Vagina (tissue), 2 donors: ENCODE measurements at places on chromosomes 4 and X.

DNA sequence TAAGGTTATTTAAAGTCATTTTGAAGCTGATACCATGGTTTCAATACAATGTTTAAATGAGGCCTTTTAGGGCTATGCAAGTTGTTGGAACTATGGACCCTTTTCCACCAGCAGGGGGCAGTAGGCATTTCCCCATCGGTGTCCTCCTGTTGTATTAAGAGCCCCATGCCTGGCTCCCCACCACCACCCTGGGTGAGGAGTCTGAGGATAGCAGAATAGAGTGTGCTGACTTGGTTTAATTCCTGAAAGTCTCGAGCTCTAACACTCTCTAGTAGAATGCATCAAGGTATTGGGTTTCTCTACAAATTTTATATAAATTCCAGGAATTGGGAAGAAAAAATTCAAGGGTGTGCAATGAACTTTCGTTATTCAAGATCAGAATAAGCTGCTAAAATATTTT, 234.8 kb upstream of the JADE1 start:
- DNase-seq, result no peak

DNA sequence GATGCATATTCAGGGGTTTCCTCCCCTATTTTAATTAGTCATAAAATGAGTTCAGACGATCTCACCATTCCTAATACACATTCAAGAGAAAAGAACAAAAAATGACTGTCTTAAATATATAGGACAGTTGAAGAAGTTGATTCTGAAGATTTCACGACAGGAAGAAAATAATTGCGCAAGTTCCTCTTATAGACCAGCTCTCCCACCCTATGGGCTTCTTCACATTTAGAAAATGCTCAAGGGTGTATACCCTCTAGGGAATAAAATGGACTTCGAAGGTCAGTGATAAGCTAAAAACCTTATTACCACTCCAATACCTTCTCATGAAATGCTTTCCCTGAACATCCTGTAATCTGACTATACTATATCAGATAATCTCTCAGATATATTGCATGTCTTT, 149.2 kb upstream of the TEX13C start:
- DNase-seq, result no peak

DNA sequence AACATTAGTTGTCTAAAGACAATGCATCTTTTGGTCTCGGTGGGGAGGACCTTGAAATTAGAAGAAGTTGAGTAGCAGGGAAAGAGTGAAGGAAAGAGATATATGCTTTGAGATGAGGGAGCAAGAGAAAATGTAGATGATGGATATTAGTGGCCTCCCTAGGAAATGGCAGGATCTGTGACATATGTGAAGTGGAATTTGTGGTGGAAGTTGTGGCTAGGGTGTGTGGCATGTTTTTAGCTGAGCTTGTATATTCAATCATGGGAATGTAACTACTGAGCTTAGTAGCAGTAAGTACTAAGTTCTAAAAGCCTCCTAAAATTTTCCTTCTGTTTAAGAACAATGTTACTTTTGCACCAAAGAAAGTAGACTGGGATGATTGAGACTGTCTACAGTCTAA, 382.8 kb upstream of the CTSO start:
- DNase-seq, result no peak

DNA sequence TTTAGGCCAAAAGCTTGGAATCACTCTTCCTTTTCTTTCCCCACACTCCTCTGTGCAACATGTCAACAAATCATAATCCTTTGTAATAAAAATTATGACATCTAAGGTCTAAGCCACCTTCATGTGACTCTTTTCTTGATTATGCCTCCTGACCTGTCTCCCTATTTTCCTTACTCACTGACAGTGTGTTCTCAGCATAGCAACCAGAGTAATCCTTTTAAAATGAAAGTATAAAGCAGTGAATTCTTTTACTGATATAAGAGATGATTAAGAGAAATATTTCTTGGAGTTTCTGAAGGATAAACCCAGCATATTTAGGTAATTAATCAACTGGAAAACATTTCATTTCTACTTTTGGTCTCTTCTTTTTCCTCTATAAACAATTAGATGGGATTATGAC, 44.7 kb downstream of the USO1 start:
- no peak for DNase-seq

DNA sequence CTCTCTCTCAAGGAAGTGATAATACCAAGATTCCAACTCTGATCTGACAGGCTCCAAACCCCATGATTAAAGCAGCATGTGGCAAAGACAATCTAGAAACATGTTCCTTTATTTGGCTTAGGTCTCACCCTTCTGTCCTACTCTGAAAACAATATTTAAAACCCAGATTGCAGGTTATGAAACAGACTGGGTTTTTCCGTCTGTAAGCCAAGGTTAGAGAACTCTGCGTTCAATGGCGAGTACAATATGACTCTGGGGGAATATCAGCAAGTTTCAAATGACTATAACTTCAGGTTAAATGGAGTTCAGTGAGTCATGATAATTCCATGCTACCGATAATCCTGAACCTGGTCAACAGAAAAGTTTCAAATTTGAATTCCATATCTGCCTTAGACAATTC, 50.8 kb downstream of the ANAPC10 start:
- DNase-seq, result no peak

GRCh38 chr4:76736414-76736813, 161.5 kb downstream of the SOWAHB start:
- no peak for DNase-seq

DNA sequence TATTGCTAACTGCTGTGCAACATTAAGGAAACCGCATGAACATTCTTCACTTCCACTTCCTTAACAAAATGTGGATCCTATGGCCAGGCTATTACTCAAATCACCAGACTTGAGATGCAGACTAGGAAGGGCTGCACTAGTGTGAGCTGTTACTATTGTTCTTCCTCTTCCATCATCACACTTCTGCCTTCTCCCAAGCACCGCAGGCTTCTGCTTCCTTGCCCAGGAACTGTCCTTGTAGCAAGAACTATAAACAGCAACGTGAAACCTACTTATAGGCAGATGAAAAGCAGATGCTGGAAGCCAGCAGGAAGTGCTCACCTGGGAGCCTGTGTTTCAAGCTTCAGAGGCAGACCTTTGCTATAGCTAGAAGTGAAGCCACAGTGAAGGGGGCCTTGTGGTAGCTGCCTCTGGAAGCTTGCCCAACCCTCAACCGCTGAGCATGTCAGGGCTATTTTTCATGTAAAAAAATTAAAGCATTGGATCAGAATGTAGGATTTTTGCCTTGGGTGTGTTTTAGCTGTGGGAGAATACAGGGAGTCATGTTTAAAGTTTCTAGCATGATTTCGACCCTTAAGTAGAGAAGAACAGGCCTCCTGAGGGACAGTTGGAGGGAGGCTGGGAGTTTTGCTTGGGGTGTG, 43.9 kb downstream of the CLNK start:
- DNase-seq, result no peak

DNA sequence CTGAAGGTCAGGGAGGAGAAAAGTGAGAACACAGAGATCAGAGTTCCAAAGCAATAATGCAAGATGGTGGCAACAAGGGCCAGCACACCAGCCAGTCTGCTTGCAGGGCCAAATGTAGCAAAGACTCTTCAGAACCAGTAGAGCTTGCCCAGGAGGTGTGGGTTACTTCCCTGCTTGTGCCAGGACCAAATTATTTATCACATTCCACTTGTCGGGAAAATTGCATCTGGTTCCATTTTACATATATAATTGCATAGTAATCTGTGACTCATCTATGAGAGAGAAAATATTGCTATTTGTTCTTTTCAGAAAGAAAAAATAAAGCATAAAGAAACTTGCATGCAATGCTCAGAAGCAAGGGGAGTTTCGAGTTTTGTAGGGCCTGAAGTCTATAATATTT, 41.4 kb downstream of the MAML3 start:
- DNase-seq, result no peak

DNA sequence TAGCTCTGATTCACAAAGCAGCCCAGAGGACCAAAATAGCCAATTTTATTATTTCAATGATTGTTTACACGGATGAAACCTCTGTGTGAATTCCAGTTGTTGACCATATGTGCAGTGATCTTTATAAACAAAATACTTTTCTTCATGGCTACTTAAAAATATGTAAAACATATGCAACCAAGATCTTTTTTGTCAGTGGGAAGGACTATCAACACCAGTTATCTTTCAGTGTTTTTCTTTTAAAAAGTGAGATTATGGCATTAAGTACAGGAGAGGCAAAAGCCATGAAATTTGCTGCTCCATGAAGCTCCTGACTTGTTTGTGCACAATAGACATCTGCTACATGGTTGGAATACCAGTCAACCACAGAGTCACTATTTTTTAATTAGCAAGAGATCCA, 184.4 kb downstream of the DKK2 start:
- no peak for DNase-seq

GRCh38 chrX:43604753-43605152, 51.3 kb upstream of the MAOA start:
- DNase-seq, result no peak

GRCh38 chr4:159319027-159319426, 216.1 kb downstream of the RAPGEF2 start:
- no peak for DNase-seq

GRCh38 chrX:17613979-17614588, 123.2 kb upstream of the SCML1 start:
- no peak for DNase-seq

GRCh38 chr4:26426892-26427291, 63.4 kb downstream of the CCKAR start:
- DNase-seq, result no peak

DNA sequence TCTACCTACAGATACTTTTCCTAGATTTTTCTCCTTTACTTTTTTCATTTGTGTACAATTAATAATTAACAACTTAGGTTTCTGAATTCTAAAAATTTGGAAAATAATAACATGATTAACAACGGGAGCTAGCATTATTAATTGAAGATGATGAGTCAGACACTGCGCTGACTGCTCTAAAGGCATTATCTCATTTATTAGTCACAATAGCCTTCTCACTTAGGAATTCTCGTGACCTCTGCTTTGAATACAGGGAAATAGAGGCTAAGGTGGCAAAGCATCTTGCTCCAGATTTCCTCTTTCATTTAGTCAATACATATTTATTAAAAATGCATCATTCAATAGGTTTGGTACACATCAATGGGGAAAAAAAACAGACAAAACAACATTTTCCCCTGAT, 441.3 kb downstream of the PCDH18 start:
- DNase-seq, result no peak

- DNase-seq, result no peak
Observed at GRCh38 chr4:56250776-56251175, 136.5 kb downstream of the AASDH start.

DNA sequence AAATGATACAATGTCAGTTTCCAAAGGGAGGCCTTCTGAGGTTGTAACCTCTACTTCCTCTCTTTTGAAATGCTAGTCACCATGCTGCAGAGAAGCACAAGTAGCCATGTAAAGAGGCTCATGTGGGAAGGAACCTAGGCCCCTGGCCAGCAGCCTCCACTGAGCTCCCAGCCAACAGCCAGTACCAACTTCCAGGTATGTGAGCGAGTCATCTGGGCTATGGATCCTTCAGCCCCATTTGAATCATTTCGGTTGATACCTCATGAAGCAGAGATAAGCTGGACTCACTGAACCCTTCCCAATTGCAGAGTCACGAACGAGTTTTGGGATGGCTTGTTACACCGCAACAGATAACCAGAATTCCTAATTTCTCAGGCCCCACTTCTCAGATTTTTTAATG, 187.0 kb upstream of the LDB2 start:
- no peak for DNase-seq

- DNase-seq, result no peak
Observed at GRCh38 chr4:175034986-175035705, 117.0 kb downstream of the ADAM29 start.

GRCh38 chrX:38166478-38167083, 54.1 kb downstream of the SRPX start:
- DNase-seq, result no peak

DNA sequence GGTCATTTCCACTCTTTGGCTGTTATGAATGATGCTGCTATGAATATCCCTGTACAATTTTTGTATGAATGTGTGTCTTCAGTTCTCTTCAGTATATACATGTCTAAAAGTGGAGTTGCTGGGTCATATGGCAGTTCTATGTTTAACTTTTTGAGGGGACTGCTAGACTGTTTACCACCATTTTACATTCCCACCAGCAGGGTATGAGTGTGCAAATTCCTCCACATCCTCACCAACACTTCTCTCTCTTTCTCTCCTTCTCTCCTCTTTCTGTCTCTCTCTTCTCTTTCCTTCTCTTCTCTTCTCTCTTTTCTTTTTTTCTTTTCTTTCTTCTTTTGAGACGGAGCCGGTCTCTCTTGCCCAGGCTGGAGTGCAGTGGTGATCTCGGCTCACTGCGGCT, 7.8 kb downstream of the WWC2 start:
- no peak for DNase-seq

DNA sequence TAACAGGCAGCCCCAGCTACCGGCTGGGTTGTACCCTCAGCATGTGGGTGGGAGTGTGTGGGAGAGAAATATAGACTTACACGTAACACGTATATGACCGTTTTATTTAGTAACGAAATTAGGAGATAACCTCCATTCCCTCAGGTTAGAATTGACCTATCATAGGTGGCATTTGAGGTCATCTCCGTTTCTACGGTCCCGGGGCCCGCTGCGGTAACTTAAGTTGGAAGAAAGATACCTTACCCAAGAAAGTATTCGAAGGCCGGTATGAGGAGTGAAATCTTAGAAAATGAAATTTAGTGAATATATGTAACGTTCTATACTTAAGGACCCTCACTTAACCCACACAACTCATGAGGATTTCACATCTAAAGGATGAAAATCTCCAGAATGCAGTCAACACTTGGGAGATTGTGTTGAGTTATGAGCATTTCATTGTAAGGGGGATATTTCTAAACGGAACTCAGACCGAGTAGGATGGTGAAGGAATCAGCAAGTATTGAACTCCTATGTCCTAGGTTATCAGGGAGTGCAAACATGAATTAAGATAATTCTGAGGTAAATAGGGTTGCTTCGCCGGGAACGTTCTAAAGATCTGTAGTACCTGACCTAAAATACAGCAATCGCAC, 891 bp downstream of the CISD2 start:
- no peak for DNase-seq

GRCh38 chrX:84358271-84358670, 144.0 kb downstream of the HDX start:
- no peak for DNase-seq

- no peak for DNase-seq
Observed at GRCh38 chrX:41148553-41148952, 63.3 kb downstream of the USP9X start.
